AG09309 (cell line): ENCODE measurements at places on chromosomes 5 and 9.

DNA sequence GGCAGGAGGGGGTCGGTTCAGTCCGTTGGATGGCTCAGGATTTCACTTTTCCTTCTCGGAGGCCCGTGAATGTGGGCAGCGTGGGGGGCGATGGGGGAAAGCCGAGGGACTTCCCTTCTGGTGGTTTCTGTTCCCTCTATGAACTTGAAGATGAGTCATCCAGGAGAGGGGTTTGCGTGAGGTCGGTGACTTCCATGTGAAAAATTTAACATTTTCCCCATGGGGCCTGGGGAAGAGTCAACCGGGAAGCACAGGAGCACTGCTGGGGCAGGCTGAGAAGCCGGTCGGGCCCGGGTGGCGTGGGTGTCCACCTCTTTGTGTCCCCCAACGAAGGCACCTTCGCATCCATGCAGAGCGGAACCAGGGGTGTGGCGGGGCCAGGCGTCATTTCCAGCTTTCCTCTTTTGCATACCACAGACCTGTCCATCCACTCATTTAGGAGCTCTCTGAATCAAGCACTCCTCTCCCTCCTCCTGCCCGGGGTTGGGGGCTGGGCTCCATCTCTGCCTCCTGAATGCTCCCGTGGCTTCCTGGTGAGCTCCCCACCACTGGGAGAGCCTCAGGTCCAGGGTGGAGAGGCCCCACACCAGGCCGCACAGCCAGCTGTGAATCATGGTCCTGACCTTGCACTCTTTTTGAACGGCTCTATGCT lies 68.4 kb downstream of the ANKRD33B start:
- DNase-seq = no peak

DNA sequence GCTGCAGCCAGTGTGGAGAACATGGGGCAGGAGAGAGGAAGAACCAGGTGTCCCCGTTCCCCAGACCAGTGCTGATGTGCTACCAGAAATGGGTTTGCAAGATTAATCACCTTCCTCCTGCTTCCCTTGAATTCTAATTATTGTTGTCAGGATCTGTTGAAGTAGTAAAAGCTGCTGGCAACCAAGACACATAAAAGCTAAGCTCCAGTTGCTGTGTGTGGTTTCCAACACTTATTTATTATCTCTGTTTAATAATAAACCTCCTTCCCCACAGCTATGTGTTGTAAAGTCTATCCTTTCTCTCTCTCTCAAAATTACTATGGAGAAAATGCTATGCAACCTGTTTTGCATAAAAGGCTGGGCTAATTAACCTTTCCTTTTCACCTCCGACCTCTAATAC lies 2.3 kb upstream of the RETREG1 start:
- DNase-seq = no peak

DNA sequence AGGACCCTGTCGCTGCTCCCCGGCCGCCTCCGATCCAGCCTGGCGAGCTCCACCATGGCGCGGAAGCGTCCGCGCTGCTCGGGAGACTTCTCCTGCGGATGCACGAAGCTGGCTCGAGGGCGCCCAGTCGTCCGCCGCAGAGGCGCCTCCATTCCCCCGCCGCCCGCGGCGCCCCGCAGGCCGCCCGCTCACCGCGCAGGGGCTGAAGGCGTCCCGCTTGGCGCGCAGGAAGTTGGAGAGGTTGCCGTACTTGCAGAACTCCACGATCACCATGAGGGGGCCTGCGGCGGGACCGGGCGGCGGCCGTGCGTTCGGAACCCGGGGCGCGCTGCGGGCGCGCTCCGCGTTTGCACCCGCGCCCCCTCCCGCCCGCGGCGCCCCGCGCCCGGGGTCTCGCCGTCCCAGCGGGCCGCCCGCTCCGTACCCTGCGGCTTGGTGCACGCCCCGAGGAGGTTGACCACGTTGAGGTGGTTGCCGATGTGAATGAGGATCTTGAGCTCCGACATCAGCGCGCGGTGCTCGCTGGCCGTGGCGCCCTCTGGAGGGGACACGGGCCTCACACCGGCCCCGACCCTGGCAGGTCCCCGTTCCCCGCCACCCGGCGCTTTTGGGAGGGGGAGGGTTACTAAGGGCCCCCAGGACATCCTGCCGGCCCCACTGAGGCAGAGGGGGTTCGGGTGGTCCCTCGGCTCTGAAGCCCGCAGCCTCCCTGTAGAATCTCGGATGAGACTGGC lies 27.7 kb upstream of the SCGB3A1 start:
- no peak for DNase-seq

DNA sequence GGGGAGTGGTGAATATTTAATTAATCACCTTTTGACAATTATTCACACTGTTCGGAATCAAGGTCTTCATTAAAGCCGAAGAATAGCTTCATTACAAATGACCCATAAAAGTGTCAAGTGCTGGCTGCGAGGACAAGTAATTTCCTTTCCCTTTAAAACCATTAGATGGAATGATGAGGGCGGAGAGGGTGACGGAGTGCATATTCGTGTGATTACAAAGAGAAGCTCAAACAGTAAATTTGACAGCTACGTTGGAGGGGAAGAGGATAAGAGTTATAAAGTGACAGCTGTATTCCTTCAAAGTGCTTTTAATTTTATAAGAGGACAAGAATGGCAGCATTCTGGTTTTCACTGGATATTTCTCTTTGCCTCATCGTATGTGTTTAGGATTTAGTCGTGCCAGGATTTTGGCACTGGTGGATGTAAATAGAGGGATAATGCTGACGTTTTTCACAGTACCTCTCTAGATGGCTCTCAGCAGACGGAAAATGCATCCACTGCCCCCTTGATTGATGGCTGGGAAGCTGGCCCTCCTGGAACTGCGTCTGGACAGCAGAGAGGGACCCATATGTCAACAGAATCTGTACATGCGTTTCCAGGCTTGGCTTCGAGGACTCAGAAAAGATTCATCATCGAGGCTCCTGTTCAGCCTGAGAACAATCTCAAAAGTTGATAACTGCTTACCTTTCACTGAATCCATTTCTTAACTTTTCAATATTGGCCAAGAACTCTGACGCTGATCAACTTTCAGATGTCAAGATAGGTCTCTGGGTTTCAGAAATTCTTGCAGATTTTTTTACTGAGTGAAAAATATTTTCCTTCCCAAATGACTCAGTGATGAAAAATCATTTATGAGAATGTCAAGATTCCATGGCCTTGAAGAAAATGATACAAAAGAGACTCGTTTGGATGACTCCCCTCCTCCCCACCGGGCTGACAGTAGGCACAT lies 50.4 kb upstream of the IRX2 start:
- no peak for DNase-seq

- no peak for DNase-seq
These were observed 125.8 kb upstream of the SLIT3 start for GRCh38 chr5:169426784-169427183.

DNA sequence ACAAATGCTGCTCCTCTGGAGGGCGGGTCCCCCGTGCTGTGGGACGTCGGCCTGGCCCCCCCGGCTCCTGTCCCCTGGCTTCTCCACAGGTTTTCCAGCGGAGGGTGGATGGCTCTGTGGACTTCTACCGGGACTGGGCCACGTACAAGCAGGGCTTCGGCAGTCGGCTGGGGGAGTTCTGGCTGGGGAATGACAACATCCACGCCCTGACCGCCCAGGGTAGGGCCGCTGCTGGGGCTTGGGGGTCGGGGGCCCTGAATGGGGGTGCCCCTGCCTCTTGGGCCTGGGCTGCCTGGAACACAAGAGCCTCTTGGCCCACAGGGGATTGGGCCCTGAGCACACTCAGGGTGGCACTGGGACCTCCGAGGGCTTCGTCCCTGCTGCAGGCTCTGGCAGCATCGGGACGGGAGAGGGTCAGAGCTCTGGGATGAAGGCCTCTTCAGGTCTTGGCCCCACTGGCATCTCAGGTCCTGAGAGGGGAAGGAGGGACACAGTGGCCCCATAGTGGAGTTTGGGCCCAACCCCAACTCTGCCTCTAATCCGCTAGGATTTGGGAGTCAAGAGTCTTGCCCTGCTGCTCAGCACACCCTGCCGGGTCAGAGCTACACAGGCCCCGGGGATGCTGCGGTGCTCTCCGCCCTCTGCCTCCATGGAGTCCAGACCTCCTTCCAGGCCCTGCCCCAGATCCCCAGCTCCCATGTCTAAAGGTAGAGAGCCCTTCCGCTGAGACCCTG lies 5.2 kb downstream of the FCN2 start:
- DNase-seq = no peak

DNA sequence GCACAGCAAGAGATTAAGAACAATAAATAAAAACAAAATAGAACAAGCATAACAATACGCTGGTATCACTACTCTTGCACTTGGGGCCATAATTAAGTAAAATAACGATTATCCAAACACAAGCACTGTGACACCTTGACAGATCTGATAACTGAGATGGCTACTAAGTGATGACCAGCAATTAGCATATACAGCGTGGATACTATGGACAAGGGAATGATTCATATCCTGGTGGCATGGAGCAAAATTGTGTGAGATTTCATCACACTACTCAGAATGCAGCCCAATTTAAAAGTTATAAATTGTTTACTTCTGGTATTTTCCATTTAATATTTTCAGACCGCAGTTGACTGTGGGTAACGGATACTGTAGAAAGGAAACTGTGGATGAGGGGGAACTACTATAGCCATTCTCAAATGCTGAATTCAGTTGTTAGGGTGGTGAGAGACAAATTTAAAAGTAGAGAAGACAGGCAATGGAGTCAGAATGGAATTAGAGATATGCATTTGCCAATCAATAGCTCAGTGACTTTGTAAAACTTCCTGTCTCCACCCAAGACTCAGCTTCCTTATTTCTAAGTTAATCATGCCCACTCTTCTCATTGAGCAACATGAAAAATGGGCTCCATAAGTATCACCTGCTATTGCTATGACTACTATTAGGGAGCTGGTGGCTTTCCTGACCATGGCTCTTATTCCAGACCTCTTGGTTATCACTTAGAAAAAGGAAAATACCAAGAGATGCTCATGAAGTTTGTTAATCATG lies 300.8 kb downstream of the TRIM32 start:
- DNase-seq = no peak

- no peak for DNase-seq
These were observed 101.6 kb downstream of the CDH12 start for GRCh38 chr5:22751536-22751935.
